ENCODE measurements at places on chromosomes 16 and 17.

GRCh38 chr17:39564211-39564848 is 43.4 kb downstream of the NEUROD2 start:
- no peak for DNase-seq

GRCh38 chr16:24023621-24024020 is 187.8 kb downstream of the PRKCB start:
- no peak for DNase-seq

DNA sequence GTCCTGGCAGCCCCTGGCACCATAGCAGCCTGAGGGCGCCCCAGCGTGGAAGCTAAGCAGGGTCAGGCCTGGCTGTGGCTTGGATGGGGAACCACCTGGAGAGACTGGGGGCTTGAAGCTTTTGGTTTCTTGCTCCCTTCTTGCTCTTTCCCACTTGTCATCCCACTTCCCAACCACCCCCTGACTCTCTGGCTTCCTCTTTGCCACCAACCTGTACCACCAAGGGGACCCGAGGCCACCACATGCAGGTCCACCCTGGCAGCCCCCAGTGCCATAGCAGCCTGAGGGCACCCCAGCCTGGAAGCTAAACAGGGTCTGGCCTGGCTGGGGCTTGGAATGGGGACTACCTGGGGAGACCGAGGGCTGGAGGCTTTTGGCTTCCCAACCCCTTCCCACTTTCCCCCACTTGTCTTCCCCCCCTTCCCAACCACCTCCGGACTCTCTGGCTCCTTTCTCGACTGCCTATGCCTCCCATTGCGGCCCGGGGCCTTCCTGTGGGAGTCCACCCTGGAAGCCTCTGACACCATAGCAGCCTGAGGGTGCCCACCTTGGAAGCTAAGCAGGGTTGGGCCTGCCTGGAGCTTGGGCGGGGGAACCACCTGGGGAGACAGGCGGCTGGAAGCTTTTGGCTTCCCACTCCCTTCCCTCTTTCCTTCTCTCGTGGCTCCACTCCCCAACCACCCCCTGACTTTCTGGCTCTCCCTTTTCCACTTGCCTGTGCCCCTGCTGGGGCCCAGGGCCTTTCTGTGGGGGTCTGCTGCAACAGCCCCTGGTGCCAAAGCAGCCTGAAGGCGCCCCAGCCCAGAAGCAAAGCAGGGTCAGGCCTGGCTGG is 2294.4 kb downstream of the TP53TG3F start:
- DNase-seq = no peak

DNA sequence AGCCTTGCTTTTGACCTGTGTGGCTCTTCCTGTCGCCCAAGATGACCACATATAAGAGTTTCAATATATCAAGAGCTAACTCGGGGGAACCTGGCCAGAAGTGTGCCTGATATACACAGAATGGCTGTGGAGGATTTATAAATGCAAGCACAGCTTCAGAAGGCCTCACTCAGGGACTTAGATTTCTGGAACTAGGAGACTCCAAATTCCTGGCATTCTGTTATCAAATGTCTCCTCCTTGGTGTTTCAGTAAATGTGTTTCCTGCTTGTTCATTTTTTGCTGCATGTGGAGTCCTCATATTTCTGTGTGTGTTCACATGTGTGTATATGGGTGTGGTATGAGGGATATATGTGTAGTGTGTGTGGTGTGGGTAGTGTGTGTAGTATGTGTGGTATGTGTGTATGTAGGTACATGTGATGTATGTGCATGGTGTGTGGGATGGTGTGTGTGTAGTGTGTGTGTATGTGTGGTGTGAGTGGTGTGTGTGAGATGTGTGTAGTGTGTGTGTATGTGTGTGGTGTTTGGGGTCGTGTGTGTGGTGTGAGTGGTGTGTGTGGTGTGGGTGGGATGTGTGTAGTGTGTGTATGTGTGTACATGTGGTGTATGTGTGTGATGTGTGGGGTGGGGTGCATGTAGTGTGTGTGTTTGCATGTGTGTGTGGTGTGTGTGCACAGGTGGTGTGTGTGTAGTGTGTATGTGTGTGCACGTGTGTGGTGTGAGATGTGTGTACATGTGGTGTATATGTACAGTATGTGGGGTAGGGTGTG is 981 bp upstream of the CD300H start:
- DNase-seq = no peak

- no peak for DNase-seq
Measured at GRCh38 chr16:82829301-82829700, 202.5 kb downstream of the CDH13 start.

- peak; percentile 48 for DNase-seq
Measured at GRCh38 chr17:81365148-81365600, 30.1 kb upstream of the BAHCC1 start.

GRCh38 chr17:16922386-16923096 is 49.4 kb downstream of the TNFRSF13B start:
- DNase-seq = peak; percentile 10

- no peak for DNase-seq
Measured at GRCh38 chr17:76394166-76394565, 9.8 kb downstream of the SPHK1 start.

DNA sequence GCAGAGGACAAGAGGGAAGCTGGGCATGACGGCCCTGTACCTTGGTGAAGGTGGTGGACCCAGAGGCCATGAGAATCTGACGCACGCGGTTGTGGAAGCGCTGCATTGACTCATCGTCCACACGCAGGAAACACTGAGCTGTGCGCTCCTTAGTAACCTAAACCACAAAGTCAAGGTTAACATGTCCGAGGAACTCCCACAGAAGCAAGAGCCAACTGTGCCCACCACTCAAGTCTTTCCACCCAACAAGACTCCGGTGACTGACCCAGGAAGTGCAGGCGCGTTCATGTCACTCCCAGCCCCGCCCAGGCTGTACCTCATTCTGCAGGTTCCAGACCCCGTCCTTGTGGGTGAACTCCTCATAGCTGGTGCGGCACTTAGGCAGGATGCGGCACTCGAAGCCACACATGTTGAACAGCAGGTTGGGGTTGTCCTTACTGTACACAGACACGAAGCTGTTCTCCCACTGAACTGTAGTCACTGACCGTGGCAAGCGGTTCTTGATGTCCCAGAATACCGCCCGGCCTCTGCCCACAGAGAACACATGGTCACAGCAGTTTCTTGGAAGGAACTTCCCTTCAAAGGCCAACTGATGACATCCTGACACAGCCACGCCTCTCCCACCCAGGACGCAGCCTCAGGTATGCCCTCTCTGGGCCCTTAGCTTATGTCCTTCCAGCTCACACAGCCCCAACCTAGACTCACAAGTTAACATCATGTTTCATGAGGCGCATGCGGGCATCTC is 11.5 kb downstream of the PRPF8 start:
- no peak for DNase-seq

- DNase-seq = no peak
Measured at GRCh38 chr16:84836234-84836647, 16.5 kb downstream of the CRISPLD2 start.

DNA sequence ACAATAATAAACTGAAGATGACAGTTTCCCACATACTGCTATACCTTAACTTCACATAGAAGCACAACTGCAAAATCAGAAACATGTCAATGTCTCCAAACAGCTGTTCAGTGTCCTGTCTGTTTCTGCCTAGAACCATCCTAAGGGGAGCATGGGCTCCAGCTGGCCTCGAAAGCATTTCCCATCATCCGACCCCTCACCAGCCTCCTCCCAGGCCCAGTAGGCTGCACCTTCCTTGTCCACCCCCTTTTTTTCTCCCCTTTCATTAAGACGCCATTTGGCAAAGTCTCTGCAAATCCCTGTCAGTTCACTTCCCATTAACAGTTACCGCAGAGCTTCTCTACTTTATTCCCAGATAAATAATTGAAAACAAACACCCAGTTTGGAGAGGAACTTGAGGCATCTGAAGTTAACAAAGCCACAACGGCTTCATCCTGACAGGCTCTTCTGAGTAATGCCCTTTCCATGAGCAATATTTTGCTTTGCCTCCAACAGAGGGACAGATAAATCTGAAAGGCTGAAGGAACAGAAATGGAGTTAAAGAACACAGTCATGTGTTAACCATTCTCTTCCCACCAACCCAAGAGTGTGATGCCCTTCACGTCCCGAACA is 65.3 kb downstream of the SLC39A11 start:
- DNase-seq = no peak

DNA sequence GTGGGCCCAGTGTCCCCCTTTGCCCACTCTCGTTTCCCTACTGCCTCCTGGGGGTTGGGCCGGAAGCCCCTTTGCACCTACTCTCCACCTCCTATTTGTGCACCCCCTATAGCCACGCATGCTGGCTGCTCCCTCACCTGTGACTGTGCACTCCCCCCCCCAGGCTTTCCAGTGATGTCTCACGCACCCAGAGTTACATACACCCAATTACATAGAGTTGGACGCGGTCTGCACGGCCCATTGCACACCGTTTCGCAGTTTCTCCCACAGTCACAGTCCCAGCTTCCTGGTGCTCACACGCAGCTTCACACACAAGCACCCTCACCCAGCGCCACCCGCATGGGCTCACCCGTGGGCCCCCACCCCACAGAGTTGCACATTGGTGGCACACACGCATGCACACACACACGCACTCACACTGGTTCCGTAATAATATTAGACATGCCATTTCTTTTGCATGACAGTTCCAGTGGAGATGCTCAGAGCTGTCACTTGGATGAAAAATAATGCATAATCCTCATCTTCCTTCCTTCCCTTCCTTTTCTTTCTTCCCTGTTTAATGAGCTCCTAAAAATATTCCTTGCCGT is 21.5 kb upstream of the C1QL1 start:
- no peak for DNase-seq

- DNase-seq = no peak
Measured at GRCh38 chr16:55856950-55857349, 18.2 kb downstream of the CES5A start.

DNA sequence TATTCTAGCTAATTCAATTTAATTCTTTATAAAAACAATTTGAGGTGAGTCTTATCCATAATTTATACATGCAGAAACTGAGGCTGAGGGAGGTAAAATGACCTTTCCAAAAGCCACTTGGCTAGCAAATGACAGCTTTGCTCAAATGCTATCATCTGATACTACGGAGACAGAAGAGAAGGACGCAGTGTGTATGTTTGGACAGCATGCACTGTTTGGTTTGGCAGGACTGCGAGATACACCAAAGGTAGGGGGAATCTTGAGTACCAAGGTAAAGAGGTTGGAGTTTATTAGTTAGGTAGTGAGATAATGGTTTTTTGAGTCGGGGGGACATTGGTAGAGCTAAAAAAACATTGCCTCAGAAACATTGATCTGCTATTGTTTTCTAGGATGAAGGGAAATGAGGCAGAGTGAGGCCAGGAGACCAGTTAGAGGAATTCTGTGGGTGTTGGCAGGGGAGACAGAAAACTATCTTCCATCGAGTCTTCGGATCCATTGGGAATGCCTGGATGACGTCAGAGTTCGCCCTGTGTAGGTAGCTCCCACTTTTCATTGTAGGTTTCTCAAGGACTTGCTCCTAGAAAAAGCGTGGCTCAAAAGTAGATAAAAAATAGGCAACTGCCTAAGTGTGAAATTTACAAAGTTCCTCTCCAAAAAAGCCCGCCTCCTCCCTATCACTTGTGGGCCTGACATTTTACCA is 2.5 kb upstream of the HS3ST4 start:
- no peak for DNase-seq

DNA sequence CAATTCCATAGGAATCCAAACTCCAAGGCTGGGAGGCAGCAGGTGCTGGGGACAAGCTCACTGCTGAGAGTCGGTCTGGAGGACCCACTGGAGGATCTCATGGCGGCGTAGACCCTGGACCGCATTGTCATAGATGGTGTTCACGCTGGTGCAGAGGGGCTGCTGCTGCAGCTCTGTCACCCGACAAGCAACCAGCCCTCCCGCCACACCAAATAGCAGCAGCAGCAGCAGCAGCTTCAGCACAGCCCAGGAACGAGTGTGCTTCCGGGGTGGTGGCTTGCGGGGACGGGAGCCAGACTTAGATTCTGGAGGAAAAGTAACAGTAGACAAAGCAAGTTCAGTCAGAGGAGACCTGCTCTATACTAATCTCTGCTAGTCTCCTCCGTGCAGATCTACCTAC is 9.9 kb downstream of the EME1 start:
- no peak for DNase-seq

GRCh38 chr17:68562736-68563135 is 38.4 kb downstream of the FAM20A start:
- no peak for DNase-seq

DNA sequence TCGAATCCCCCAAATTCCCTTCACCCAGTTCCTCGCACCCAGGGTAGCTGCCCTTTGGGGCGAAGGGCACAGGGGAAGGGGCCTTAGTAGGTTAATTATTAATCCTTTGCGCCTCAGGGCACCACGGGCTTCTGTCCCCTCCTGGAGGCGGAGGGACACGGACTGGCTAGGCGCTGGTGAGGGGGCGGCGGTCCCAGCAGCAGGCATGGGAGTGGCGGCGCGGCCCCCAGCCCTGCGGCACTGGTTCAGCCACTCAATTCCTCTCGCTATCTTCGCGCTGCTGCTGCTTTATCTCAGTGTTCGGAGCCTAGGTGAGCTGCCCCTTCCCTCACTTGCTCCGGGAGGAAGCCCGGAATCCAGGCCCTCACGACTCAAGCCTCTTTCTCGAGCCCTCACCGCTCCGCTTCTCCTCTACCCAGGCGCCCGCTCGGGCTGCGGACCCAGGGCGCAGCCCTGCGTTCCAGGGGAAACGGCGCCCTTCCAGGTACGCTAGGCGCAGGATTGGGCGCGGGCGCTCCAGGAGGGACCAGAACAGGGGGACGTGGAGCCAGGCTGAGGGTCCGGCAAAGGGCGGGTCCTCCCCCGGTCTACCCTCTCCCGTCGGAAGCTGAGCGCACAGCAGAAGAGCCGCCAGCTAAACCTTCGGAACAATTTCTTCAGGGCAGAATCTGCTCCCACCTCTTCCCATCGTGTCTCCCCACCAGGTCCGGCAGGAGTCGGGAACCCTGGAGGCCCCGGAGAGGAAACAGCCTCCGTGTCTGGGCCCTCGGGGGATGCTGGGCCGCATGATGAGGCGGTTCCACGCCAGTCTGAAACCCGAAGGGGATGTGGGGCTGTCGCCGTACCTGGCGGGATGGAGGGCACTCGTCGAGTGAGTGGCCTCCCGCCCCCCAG is at the start of gene GLTPD2:
Gene GLTPD2 (plus strand): TSS at position 158 of the 894 bp plus-strand sequence. CDS start 48 bp downstream, at position 206.
- no peak for DNase-seq

DNA sequence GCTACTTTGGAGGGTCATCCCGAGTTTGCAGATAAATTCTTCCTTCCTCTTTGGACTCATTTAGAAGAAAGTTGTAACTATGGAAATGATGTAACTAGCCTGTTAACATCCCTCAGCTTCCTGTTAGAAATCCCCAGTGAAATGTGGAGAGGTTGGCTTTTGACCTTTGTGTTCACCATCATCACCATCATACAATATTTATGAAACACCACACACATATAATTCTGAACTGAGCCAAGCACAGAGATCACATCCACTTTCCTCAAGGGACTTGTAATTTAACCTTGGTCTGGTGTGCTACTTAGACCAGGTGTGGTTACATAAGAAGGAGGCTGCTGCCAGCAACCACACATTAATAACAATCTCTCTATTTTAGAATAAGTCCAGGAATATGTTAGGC is 2.5 kb downstream of the CAPNS2 start:
- DNase-seq = no peak

Data from CD4-positive, alpha-beta T cell treated with Interleukin-4 for 1 hour (primary cell).